Psoas muscle (tissue), 8 donors: ENCODE measurements at places on chromosomes 1 and 21. TPM values are rescaled to one million over a fixed set of nuclear protein-coding genes. Genes with fewer than 3 reads are reported as not detected.

C21orf91 gene
- total RNA-seq = 4.6 TPM

RASAL2 gene
- total RNA-seq = 5.5 TPM

KRTAP21-2 gene
- not detected for total RNA-seq

RBM8A gene
- total RNA-seq = 207 TPM

TMEM82 gene
- total RNA-seq = not detected

RAB42 gene
- 0.32 TPM for total RNA-seq

BMP8B gene
- 0.17 TPM for total RNA-seq

RHCE gene
- 0.66 TPM for total RNA-seq

CLCNKB gene
- total RNA-seq = not detected

- no peak for DNase-seq
These were observed 51.2 kb downstream of the DIPK1A start for GRCh38 chr1:92910081-92910480.

GRCh38 chr1:191419842-191420241 is 738.4 kb upstream of the RGS18 start:
- DNase-seq = no peak

- peak; percentile 77 for DNase-seq
These were observed 20.0 kb upstream of the BCAR3 start for GRCh38 chr1:93701629-93702028.

GRCh38 chr1:67723126-67723525 is 38.1 kb downstream of the GADD45A start:
- no peak for DNase-seq

DNA sequence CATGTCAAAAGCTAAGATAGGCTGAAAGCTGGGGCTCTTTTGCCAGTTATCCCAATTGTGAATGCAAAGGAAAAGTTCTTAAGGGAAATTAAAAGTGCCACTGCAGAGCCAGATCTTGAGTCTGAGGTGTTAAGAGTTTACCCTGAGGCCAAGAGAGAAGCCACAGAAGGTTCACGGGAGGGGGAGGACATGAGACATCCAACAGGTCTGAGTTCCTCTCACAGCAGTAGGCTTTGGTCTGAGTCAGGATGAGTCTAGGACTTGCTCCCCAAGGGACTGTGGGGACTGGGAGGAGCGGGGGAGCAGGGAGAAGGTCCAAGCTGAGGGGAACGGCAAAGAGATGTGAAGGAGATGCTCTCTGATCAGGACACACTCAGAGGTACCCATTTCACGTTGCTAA is 411.2 kb upstream of the CAMK1G start:
- DNase-seq = no peak

- DNase-seq = no peak
These were observed 589.7 kb downstream of the PTPRU start for GRCh38 chr1:29825941-29826415.

- DNase-seq = no peak
These were observed 20.5 kb upstream of the BCL10 start for GRCh38 chr1:85296980-85297379.

DNA sequence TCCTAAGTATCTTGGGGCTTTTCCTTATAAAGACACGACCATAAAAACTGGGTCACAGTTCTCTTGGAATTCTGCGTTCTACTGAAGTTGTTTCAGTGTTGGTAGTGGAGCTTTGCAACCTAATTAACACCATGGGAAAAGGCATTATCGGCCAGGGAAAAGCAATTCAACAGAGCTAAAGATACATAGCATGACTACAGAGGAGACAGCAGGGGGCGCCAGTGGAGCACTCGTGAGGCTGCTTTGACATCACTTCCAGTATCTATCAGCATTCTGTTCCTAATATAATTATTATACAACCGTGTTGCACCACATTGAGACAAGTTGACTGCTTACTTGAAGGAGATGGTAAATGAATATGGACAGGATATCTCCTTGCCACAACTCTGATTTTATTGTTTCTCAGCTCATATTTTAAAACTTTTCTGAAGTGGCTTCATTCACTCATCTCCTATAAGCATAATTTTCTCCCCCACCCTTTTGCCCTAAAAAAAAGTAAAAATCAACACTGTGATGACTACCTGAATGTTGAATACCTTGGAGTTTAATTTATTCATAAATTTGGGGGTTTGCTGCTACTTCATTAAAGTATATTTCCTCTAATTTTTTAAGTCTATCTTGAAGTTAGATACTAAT is 39.4 kb downstream of the ZP4 start:
- DNase-seq = peak; percentile 16

DNA sequence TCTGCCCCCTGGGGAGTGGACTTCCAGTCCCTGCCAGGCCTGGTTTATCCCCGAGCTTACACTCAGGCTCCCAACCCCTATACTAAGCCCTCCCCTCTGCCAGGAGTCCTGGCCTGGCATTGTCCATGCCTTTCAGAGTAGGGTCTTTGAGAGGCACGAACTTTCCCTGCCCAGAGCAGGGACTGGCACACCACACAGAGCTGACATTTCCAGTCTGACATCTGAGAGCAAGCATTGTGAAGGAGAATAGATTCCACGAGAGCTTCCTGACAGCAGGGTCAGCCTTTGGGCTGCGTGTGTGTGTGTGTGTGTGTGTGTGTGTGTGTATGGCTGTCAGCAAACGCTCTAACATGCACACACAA is 59.5 kb upstream of the LAPTM5 start:
- DNase-seq = no peak

DNA sequence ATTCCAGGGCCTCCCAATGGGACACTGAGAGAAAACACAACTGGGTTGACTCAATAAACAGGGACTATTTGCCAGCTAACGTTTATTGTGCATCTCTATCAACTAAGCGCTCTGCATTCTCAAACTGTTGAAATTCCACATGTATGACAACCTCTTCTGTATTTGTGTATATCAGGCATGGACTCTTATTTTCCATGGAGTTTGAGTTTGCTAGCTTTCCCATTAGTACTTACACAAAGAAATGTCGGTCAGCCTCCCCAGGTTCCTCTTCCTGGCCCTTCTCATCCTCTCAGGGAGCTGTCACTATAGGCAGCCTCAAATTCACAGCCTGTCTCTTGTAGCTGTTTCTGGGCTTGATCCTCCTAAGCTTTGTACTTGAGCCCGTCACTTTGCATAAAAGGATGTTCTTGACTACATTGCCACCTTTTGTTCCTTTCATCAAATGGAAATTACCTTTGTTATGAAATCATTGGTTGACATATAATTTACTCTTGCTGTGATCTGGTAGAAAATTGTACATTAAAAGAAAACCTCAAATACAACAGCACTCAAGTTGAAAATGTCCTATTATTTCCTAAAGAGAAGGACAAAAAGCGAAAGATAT is 60.0 kb upstream of the NTPCR start:
- no peak for DNase-seq

DNA sequence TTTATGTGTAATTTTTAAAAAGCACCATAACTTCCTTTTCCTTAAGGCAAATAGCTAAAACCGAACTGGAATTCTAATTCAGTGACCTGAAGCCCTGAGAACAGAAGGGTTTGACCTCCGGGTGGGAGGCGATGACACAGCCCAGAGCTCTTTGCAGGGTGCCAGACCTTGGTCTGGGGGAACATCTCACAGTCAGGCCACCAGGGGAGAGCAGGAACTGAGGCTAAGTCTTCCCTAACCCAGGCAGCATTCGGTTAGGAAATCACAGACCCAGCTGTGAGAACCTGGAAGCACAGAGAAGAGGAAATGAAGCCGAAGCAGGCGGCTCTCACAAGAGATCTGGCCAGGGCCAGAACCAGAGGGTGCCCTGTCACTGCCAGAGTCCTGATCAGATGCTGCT is 444.8 kb downstream of the TTLL7 start:
- DNase-seq = no peak

- DNase-seq = no peak
These were observed 352.0 kb upstream of the C1orf87 start for GRCh38 chr1:60425528-60425927.

DNA sequence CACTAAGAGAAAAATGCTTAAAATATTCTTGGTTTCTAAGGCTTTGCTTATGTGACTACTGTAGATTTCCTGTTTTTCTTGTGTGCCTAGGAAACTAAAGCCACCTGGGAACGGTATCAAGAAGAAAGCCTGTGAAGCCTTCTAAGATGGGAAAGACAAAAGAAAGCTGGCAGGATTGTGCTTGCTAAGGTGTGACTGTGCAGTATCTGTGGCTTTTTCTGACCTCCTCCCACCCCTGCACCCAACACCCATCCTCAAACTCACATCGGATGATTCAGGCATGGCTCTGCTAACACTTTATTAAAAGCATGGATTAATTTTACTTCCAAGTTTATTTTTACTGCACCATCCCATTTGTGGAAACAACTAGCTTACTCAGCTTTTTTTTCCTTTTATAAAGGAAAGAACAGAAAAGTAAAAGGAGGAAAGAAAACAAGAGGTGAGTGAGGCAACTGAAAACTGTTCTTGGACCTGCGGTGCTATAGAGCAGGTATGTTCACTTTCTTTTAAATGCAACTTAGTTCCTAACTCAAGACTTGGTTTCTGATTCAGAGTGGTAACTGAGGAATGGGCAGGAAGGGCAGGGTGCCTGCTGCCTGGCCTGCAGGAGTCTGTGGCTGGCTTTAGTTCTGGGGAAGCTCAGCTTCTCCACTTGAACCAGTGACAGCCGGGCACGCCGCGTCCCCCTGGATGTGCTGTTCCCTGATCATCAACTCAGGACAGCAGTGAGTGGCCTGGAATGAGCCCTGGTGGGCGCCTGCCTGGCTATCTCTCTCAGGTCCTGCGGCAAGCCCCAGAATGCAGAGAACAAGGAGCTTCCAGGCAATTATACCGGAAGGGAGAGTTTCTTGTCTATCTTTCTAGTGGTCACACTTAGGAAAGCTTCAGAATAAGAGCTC is at the start of gene GBP6:
Gene GBP6, plus strand, starts transcription at position 422 of the 899 bp plus-strand sequence. CDS start 4,493 bp downstream, outside the sequence.
- DNase-seq = no peak

DNA sequence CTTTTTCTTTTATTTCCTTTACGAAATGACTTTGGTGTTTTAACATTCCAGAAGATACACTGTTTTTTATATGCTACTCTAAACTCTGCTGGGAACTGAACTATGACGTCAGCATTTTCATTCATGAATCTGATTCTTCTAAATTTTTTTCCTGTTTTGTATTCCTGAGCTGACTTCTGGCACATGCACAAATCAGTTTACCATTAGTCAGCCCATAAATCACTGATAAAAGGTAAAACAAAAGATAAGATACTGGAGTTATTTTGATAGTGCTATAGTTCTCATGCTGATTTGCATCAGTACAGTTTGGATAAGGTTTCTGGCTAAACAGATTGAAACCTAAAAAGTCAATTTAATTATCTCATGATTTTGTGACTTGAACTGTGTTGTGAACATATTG is 10.4 kb downstream of the CAMTA1 start:
- no peak for DNase-seq

DNA sequence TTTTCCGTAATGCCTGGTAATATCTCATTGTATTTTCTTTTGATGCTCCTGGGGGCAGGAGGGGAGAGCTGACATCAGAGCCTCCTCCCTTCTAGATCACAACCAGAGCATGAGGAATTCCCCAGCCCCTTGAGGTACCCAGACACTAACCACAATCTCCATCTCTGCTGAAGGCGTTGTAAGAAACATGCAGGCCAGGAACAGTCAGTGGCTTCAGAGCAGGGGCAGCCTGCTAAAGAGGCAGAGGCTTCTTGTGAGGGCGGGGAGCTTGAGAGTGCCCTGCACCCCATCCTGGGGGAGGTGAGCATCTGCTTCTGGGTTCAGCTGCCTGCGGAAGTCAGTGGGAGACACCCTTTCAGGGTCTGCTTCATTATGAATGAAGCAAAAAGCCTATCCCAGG is 19.0 kb downstream of the MAPKAPK2 start:
- no peak for DNase-seq

DNA sequence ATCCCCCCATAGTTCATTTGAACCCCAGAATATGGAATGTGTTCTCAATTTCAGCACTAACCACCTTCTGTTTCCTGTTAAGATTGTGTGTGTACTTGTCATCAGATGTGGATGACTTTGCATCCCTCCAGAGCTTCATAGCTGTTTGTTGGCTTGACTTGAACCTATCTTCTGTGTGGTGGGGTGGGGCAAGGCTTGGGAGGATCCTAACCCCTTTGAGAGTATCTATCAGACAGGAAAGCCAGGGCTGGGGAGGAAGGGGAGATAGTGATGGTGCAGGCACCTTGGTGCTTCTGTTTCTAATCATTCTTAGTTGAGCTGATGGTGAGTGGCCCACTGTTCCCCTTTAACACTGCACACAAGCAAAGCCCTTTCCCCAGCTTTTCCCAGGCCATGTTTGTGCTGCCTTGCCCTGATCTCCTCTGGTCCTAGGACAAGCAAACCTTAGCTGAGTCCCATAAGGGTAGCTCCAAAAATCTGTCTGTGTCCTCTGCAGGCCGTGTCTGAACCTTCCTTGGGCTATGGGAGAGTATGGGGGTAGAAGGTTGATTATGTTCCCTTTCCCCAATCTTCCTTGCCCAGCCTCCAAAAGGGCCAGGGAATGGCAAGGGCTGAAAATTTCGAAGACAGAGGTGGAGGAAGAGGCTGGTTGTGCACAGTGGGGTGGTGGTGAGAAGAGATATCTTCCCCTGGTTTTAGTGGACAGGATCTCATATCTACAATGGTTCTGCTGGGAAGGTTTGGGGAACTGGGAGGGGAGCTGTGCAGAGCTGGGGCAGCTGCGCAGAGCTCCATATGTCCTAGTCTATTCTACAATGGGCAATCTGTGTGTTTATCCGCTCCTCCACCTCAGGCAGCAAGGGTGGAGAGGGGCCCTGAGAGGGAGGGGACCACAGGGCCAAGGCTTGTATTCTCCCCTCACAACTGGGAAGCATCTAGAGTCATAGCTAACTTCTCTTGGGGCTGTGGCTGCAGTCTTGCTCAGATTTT is 1.4 kb downstream of the NHLH1 start:
- no peak for DNase-seq

GRCh38 chr1:63799307-63799706 is 25.5 kb downstream of the ROR1 start:
- no peak for DNase-seq

- no peak for DNase-seq
These were observed 54.3 kb downstream of the ZSWIM5 start for GRCh38 chr1:45152126-45152525.

DNA sequence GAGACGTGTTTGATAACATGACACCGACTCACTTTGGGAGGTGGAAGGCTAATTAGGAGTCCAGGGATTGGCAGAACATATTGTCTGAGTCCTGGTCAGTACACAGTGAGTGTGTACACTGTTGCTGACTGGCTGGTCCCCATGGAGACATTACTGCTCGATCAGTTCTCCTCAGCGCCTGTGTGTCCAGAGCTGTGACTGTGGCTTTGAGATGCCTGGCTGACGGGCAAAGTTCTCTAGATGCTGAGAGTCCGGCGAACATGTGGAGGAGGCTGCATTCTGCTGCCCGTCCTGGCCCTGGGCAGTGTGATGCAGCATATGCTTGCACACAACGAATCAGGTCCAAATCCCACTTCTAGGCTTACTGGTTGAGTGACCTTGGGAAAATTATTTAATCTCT is 280.1 kb upstream of the ST6GALNAC5 start:
- DNase-seq = no peak

GRCh38 chr1:31705080-31705866 is 1.5 kb upstream of the COL16A1 start:
- peak; percentile 67 for DNase-seq

- no peak for DNase-seq
These were observed 280.3 kb downstream of the HMCN1 start for GRCh38 chr1:186014370-186015037.
